Right atrium auricular region (tissue), 2 donors: ENCODE measurements at places on chromosomes 16 and 17. TPM values are rescaled to one million over a fixed set of nuclear protein-coding genes. Genes with fewer than 3 reads are reported as not detected.

The KRT12 gene
- not detected for total RNA-seq

The PRRT2 gene
- 0.51 TPM for total RNA-seq

The HOXB1 gene
- total RNA-seq: not detected

The GPR139 gene
- total RNA-seq: not detected

The AANAT gene
- total RNA-seq: not detected

DNA sequence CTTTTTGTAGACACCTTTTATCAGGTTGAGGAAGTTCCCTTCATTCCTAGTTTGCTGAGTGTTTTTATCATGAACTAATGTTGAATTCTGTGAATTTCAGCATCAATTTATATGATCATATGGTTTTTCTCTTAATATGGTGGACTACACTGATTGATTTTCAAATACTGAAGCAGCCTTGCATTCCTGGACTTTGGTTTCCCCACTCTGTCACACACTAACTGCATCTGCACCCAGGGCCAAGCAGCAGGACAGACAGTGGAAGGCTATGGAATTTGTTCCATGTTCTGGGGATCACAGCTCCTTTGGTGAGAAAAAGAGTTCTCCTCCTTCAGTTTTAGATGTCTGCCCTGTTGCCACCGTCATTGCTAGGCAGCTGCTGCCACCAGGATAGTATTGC lies 7.8 kb downstream of the TERF2 start:
- DNase-seq: no peak

DNA sequence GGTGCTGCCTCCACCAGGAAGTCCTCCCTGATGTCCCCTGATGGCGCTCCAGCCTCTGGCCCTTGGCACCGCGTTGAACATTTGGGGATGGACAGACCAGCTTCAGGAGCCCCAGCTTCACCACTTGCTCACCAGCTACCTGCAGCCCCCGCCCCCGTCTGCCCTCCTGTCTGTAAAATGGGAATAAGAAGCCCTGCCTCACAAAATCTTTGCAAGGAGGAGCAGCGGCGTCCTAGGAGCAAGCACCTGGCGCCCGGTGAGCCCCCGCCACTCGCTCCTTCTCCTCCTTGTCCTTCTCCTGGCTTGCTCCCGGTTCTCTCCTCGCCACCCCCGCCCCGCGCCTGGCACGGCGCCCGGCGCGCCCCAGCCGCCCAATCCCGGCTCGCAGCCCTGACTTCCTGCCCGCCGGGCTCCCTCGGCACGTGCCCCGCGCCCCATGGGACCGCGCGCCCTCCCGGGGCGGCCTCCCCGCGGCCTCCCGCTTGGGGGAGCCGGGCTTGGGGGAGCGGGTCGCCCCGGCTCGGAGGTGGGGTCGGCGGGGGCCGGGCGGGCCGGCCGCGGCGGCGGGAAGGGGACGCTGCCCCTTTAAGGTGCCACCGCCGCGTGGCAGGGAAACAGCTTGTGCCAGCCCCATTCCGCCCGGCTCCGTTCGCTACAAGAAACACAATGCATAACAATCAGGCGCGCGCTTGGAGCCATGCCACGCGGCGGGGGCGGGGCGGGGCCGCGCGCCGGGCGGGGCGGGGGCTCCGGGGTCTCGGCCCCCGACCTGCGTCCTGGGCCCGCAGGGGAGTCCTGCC lies 9.1 kb upstream of the PPP1R1B start:
- DNase-seq: no peak

GRCh38 chr16:8718851-8719680 lies 44.6 kb downstream of the ABAT start:
- DNase-seq: no peak

DNA sequence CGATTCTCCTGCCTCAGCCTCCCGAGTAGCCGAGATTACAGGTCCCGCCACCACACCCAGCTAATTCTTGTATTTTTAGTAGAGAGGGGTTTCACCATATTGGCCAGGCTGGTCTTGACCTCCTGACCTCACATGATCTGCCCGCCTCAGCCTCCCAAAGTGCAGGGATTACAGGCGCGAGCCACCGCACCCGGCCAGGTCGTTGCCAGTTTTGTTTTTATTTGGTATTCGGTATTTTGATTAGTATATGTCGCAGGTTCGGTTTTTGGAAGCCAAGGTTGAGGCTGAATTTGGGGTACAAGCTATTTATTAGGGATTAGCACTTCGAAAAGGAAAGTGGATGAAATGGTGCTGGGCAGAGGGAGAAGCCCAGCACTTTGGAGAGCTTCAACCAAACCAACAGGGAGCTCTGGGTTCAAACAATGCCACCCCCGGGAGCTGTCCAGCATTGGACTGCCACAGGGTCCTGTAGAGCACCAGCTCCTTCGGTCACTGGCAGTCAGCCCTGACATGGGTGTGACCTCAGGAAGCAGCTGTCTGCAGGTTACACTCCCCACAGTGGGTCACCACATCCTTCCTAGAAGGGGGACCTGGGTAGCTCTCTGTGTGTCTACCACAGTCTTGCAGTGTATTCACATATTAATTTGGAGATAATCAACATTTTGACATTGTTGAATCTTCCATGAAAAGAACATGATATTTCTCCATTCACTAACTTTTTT lies 1.5 kb upstream of the CLEC10A start:
- DNase-seq: no peak

DNA sequence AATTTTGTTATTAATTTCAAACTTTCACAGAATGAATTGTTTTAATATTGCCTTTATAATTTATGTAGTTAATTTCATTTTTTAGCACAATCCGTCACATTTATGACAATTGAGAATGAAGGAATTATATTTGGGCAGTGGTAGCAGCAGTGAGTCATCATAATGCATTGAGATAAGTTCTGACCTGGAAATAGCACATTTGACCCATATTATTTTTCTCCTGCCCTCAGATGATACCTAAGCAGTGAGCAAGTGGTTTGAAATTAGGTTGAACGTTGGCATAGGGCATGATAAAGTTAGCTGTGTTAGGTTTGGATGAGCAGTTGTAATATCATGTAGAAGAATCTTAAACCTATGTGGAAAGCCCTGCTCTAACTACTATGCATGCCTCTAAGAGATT lies 1431.3 kb upstream of the CDH8 start:
- no peak for DNase-seq

DNA sequence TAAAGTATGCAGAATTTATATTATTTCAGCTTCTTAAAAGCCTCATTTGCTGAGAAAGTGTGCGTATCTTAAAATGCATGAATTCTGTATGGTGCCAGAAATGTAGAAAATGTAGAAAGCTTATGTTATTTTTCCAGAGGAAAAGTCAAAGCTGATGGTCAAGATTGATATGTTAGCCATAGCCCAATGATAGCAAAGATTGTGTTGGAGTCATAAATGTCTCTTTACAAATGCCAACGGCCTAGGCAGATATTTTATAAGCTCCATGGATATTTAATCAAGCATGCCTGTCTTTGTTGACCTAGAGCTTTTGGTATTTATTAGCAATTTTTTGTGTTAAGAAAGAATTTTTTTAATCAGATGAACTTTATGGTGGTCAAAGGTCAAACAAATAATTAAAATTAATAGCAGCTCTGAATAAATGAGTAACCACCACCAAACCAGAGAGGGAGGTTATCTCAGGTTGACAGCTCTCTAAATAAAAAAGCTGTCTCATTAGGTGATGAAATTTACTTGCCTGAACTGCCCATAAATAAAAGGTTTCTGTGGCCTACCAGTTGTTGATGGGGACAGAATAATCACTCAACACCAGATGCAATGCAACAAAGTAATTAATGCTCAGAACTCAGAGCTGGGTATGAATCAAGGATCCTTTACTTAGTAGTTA lies 28.5 kb downstream of the CLEC3A start:
- no peak for DNase-seq

DNA sequence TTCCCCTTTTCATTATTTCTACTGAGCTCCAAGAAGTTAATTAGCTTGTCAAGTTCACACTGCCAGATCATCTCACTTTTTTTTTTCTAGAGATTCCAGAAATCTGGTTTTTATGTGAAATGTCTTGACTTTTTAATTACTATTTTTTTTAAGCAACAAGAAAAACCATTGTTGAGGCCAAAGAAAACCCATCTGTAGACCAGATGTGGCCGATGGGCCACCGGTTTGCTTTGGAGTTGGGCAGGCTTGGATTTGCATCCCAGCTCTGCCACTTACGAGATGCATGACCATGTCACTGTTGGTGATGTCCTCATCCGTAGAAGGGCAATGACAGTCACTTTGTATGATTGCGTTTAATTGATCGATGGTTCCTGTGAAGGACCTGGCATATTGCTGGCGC lies 34.2 kb upstream of the MRTFB start:
- no peak for DNase-seq

DNA sequence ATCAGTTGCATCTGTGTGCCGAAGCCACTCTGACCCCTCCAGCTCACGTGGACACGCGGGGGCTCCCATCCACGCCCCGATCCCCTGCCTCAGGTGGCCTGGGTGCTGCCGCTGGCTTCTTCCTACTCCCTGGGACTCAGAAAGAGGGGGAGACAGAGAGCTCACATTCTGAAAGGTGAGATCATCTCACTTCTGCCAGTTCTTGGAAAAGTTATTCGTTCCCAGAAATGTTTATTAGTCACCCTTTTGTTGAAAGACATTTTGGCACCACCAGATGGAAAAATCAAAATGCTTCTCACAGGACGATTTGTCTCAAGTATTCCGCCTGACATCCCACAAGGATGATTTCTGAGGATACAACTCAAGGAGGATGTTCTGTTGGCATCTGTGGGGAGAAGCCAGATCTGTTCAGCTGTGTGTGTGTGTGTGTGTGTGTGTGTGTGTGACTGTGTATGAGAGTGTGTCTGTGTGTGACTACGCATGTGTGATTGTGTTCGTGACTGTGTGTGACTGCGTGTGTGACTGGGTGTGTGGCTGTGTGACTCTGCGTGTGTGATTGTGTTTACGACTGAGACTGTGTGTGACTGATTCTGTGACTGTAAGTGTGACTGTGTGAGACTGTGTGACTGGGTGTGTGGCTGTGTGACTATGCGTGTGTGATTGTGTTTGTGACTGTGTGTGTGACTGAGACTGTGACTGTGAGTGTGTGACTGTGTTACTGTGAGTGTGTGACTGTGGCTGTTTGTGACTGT lies 207.3 kb downstream of the NTN1 start:
- no peak for DNase-seq

GRCh38 chr17:72137161-72137560 lies 16.3 kb downstream of the SOX9 start:
- DNase-seq: no peak

GRCh38 chr17:68306819-68307218 lies 15.5 kb downstream of the ARSG start:
- DNase-seq: no peak

GRCh38 chr17:78719630-78720298 lies 62.3 kb downstream of the CYTH1 start:
- no peak for DNase-seq
